Calu3 (cell line): ENCODE measurements at places on chromosomes 1 and 21. TPM values are rescaled to one million over a fixed set of nuclear protein-coding genes. Genes with fewer than 3 reads are reported as not detected.

GRCh38 chr1:42456754-42457089, 379 bp downstream of the PPCS start:
- peak overlapping the region; percentile 75 for H3K27ac ChIP-seq
- DNase-seq = peak; percentile 48
- H3K36me3 ChIP-seq = peaks cover 54% of the 10 kb centered on the region
- H3K4me3 ChIP-seq = peak overlapping the region; percentile 77

- H3K27ac ChIP-seq = no peak overlapping the region
- H3K4me1 ChIP-seq = peaks cover 20% of the 10 kb centered on the region
- H3K36me3 ChIP-seq = no peaks in the 10 kb centered on the region
- H3K4me3 ChIP-seq = no peak overlapping the region
- H3K27me3 ChIP-seq = no peaks in the 10 kb centered on the region
These were observed 20.3 kb upstream of the TIAM1 start for GRCh38 chr21:31364253-31364945.

DNA sequence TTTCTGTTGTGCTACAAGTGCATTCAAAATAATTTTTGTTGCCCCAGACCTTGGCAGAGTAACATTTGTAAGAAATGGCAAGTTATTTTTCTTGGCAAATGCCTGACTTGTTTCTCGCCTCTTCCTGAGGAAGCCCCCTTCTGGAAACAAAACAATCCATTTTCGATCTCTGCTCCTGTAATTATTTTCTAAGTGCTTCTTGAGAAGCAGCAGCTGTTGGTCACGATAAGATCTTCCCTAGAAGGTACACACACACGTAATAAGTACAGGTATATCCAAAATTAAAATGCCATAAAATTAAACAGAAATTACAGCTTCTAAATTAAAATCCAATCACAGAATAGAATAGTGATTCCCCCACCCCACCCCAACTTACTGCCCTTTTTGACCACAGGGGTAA, 47.3 kb downstream of the LPGAT1 start:
- peaks cover 11% of the 10 kb centered on the region for H3K4me1 ChIP-seq
- peaks cover 4% of the 10 kb centered on the region for H3K36me3 ChIP-seq
- H3K27me3 ChIP-seq = no peaks in the 10 kb centered on the region
- H3K27ac ChIP-seq = no peak overlapping the region
- H3K4me3 ChIP-seq = no peak overlapping the region

DNA sequence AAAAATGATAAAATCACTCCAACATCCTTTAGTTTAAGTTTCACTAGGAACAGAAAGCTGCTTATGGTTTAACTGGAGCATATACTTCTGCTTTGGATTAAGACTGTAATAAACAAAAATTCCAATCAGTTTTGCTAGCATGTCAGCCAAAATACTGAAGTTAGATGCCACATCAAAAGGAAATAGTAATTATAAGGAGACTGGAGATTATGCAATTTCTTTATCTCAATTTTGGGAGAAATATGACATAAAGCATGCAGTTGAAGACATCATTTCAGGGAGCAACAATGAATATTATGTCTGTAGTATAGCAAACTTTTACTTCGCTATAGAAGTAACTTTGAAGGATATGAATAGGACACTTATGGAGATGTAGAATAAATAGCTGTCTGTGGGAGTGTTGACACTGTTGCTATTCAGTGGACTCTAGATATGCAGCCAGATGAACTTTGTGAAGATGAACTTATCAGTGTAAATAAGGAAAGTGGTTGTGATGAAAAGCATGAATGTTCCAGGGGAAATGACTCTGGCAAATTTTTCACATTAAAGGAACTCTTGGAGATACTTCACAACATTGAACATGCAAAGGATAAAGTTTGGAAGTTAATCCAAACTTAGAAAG, 107.8 kb downstream of the RABGAP1L start:
- DNase-seq = no peak
- H3K27ac ChIP-seq = no peak overlapping the region
- no peaks in the 10 kb centered on the region for H3K27me3 ChIP-seq

DNA sequence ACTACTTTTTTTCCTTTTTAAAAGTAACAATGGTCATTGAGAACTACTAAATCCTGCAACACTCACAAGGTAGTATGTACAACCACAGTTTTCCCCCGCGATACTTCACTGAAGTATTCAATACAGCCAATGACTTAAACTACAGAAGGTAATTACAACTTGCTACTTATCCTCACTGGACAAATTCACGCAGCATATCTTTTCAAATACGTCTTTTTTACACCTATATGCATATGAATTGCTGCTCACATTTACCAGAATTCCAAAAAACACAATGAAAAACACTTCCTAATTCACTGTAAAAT, 12.4 kb downstream of the NRIP1 start:
- peaks cover 56% of the 10 kb centered on the region for H3K4me1 ChIP-seq
- DNase-seq = no peak

GRCh38 chr1:46224966-46225365, 21.8 kb downstream of the LURAP1 start:
- no peak overlapping the region for H3K27ac ChIP-seq
- no peak overlapping the region for H3K4me3 ChIP-seq
- no peak for DNase-seq
- peaks cover 4% of the 10 kb centered on the region for H3K36me3 ChIP-seq
- H3K4me1 ChIP-seq = peaks cover 20% of the 10 kb centered on the region

DNA sequence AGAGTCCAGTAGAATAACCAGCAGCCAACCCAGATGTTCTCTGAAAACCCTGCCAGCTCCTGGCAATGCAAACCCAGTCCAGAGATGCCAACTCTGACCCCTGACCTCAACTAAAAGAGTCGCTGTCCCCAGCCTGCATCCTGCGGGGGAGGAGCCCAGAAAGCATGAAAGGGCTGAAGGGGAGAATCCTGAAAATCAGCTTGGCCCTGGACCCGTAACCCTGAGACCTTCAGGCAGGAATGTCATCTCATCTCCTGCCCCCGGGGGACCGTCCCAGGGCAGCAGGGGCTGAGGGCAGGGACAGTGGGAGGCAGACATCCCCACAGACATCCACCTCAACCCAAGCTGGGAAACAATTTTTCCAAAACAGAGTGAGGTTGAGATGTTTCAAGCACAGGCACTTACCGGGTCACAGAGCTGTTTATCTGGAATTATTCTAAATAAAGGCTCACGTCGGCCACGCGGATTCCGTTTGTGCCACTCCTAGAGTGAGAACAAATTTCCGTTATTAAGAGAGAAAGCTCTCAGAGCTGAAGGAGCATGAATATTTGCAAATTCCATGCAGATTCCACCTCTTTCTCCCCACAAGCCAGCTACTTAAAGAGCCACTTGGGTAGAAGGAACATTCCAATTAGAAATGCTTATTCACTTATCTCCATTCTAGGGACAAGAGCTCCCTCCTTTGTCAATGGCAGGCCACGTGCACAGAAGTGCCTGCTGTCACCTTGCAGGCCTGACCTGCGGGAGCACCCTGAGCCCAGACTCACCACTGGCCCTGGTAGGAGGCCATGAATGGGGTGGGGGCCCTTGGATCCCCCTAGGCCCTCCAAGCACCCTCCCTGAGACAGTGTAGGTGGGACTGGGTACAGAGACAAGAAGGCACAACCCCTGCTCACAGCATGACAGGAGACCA, 240.1 kb downstream of the NPHP4 start:
- H3K36me3 ChIP-seq = no peaks in the 10 kb centered on the region
- H3K4me1 ChIP-seq = no peaks in the 10 kb centered on the region
- DNase-seq = no peak
- H3K4me3 ChIP-seq = no peak overlapping the region
- H3K27me3 ChIP-seq = peaks cover 53% of the 10 kb centered on the region
- H3K27ac ChIP-seq = no peak overlapping the region

GRCh38 chr1:14919289-14919688, 234.3 kb upstream of the TMEM51 start:
- no peaks in the 10 kb centered on the region for H3K4me1 ChIP-seq
- H3K27ac ChIP-seq = no peak overlapping the region
- DNase-seq = no peak

MYOG gene
- not detected in 2 replicates for total RNA-seq

LRRC8C gene
- 2.7 and 3.5 TPM in 2 replicates for total RNA-seq
